CMK (cell line): ENCODE measurements at places on chromosomes 5 and 9.

- no peak for DNase-seq
Observed at GRCh38 chr9:93230601-93231000, 46.7 kb downstream of the WNK2 start.

DNA sequence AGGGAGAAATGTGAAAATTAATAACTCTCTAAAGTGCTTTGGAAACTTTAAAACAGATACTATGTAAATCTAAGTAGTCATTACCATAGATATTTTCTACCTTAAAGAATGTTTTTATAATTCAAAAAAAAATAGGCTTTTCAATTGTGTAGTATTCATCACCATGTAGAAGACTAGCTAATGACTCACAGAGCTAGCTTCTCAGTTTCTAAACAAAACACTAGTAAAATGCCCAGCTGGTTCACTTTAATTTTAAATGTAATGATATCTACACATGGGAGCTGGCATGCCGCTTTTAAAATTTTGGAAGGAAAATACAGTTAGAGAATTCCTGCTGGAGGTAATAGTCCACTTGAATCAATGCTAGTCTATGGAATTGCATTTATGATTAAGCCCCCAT is 509.8 kb downstream of the CSNK1G3 start:
- no peak for DNase-seq

- DNase-seq, result no peak
Observed at GRCh38 chr5:79430196-79430595, 83.7 kb downstream of the HOMER1 start.

DNA sequence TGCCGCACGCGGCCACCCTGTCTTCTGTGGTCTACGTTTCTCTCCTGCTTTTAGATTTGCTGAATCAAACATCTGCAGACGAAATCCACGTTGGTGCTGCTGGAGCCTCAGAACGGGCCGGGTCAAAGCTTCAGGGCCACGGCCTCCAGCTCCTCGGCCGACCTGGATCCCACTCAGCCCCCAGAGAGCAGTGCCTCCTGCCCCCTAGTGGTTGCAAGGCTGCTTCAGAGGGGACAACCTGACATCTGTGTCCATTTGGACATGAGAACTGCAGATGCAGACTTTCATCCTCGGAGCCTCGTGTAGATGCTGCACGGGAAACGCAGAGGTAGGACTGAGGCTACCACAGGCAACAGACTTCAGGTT is 23.0 kb upstream of the SLC6A3 start:
- no peak for DNase-seq

DNA sequence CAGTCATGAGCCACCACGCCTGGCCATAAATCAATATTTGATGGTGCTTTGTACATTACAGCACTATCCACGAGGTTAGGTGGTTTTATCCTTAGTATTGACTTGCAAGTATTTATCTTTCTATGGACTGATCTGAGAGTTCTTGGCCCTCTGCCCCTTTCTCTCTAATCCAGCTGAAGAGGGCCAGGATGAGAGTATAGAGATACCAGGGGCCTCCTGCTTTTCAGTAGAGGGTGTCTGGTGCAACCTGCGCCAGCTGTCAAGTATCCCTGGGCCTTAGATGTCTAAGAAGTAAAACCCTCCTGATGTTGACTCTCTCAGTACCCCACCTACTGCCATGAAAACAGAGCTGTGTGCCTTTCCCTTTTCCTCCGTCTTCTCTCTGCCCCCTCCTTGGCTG is 153.4 kb downstream of the SLIT3 start:
- DNase-seq, result no peak

DNA sequence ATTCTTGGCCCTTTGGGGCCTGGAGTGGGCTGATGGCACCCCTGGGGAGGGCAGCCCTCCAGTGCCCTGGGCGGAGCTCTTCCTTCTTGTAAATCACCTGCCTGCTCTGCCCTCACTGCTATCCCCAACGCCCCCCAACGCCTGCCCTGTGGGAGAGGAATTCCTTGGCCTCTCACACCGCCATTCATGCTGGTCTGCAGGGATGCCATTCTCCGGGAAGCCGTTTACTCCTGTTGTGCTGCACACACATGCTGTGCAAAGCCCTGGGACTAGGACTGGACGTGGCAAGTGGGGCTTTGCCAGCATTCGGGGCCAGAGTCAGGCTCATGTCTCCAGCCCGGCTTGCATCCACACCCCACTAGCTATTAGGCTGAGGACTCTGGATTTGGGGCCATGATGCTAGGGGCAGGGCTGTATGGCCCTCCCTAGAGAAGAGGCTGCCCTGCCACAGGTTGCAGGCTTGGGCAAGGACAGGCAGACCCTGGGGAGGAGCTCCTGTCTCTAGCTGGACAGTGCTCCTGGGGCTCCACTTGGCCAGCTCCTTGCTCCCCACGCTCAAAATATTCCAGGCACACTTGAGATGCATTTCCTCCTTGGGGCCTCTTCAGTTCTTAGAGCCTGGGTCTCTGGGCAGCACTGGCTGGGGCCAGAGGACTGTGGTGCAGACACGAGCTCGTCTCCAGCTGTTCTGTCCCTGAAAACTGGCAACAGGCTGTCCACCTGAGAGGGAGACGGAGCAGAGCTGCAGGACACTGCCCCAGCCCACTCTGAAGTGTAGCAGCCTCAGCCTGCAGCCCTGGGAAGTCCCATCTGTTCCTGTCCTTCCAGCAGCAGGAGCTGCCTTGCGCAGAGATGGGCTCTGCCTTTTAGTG is 226.9 kb downstream of the CACNA1B start:
- DNase-seq, result no peak

DNA sequence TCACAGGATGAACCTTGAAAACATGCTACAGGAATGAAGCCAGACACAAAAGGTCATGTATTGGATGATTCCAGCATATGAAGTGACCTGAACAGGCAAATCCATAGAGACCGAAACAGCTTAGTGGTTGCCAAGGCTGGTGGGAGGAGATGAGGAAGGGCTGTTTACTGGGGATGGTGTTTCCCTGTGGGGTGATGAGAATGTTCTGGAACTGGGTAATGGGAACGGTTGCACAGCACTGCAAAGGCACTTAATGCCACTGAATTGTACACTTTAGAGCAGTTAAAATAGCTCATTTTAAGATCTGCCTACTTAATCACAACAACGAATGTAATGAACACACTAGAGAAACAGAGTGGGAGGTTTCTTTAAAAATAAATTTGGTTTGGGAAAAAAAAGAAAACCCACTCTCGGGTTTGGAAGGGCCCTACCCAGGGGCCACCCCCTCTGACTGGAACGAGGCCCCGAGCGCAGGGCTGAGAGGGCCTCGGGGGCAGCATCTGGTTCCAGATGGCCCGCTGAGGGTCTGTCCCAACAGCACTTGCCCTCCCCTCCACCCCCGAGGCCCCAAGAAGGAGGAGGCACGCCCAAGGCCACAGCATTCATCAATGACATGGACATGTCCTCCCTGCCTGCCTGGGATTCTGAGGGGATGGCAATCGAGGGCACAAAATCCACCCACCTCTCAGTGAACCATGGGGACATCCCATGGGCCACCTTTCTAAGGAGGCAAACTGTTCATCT is 31.7 kb downstream of the SARDH start:
- no peak for DNase-seq
